IMR-90 (cell line): ENCODE measurements at places on chromosomes 5 and 9. TPM values are rescaled to one million over a fixed set of nuclear protein-coding genes. Genes with fewer than 3 reads are reported as not detected.

GRCh38 chr5:109697339-109697738 lies 7.6 kb downstream of the MAN2A1 start:
- no peak overlapping the region for H3K27ac ChIP-seq
- DNase-seq: no peak
- H3K27me3 ChIP-seq: no peaks in the 10 kb centered on the region
- H3K4me1 ChIP-seq: peaks cover 13% of the 10 kb centered on the region
- no peaks in the 10 kb centered on the region; the same call in 1 of the 2 replicates for H3K36me3 ChIP-seq
- no peak overlapping the region for H3K4me3 ChIP-seq

NUDT12 gene
- 5.9 and 10.0 TPM in 2 replicates for total RNA-seq

GRCh38 chr5:73305386-73305785 lies 132.4 kb downstream of the TMEM174 start:
- no peak for DNase-seq
- H3K36me3 ChIP-seq: no peaks in the 10 kb centered on the region
- no peak overlapping the region for H3K4me3 ChIP-seq
- no peaks in the 10 kb centered on the region; the same call in 1 of the 2 replicates for H3K4me1 ChIP-seq
- H3K27me3 ChIP-seq: peaks cover 13% of the 10 kb centered on the region

DNA sequence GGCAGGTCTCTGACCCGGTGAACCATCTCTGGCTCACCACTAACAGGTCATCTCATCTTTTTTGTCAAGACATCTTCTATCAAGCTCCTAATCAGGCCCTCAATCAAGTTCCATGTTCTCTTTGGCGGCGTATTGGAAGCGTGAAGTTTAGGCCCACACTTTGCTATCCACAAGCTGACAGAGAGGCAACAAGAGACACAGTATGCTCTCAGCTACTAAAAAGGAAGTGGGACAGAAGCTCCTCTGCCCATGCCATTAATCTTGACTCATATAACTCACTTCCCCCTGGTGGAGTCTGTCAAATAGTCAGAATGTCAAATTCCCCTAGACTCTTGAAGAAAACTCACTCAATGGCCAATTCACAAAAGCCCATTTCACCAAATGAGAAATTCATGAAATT lies 77.6 kb upstream of the TMC1 start:
- no peaks in the 10 kb centered on the region for H3K36me3 ChIP-seq
- H3K4me1 ChIP-seq: peaks cover 18% of the 10 kb centered on the region
- peak overlapping the region; percentile 26; the same call in 1 of the 2 replicates for H3K27ac ChIP-seq
- H3K4me3 ChIP-seq: no peak overlapping the region

FREM1 gene
- under 0.01 TPM in 1 of 2 replicates, not detected in the other for total RNA-seq

DNA sequence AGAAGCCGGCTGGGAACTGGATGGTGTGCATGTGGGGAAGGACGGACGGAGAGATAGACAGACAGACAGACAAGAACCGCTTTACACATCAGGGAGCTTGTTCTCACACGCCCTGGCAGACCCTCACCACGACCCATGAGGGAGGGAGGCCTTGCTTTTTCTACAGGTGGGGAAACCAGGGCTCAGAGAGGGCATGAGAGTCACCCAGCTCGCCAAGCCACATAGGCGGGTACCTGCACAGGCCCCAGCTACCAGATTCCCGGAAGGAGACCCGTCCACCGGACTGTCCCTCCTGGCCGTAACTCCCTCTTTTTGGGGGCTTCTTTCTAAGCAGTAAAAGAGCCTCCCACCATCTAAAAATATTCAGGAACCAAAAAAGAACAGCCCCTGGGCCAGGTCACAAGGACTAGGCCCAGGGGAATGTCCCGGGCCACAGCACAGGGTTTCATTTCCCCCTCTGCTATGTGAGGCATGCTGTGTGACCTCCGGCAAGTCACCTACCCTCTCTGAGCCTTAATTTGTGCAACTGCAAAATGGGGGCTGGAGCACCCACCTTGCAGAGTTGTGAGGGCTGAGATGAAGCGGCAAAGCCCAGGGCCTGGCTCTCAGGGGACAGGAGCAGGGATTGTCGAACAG lies 84.4 kb upstream of the SARDH start:
- H3K4me3 ChIP-seq: no peak overlapping the region
- no peak overlapping the region for H3K27ac ChIP-seq
- no peaks in the 10 kb centered on the region for H3K27me3 ChIP-seq
- DNase-seq: no peak

FST gene
- total RNA-seq: 141 and 187 TPM in 2 replicates

- no peaks in the 10 kb centered on the region for H3K36me3 ChIP-seq
- no peak for DNase-seq
- H3K4me1 ChIP-seq: peaks cover 30% of the 10 kb centered on the region
- H3K27ac ChIP-seq: peak overlapping the region; percentile 97
- H3K27me3 ChIP-seq: no peaks in the 10 kb centered on the region
Observed at GRCh38 chr9:105065098-105066088, 137.4 kb upstream of the ABCA1 start.

- H3K27me3 ChIP-seq: no peaks in the 10 kb centered on the region
- DNase-seq: no peak
- H3K36me3 ChIP-seq: no peaks in the 10 kb centered on the region
- H3K27ac ChIP-seq: no peak overlapping the region
- H3K4me1 ChIP-seq: no peaks in the 10 kb centered on the region
- H3K4me3 ChIP-seq: no peak overlapping the region
Observed at GRCh38 chr9:86541014-86541570, 186.9 kb upstream of the TUT7 start.
